ENCODE measurements at places on chromosomes 1 and 21. TPM values are rescaled to one million over a fixed set of nuclear protein-coding genes. Genes with fewer than 3 reads are reported as not detected.

HTR1D gene
- polyA plus RNA-seq: not detected

ANKRD65 gene
- polyA plus RNA-seq: not detected

OR14K1 gene
- not detected for polyA plus RNA-seq

MIXL1 gene
- polyA plus RNA-seq: 1.6 TPM

TSSK3 gene
- polyA plus RNA-seq: not detected

SNX7 gene
- 0.13 TPM for polyA plus RNA-seq

PROK1 gene
- polyA plus RNA-seq: not detected

SLC44A3 gene
- polyA plus RNA-seq: not detected

PLD5 gene
- not detected for polyA plus RNA-seq

BCAN gene
- polyA plus RNA-seq: not detected

SPATA46 gene
- polyA plus RNA-seq: not detected
